Midbrain (tissue), 1 donor: ENCODE measurements at places on chromosomes 1 and 21.
A peak's percentile ranks its signal among the peaks of the same experiment; 100 is the strongest.

DNA sequence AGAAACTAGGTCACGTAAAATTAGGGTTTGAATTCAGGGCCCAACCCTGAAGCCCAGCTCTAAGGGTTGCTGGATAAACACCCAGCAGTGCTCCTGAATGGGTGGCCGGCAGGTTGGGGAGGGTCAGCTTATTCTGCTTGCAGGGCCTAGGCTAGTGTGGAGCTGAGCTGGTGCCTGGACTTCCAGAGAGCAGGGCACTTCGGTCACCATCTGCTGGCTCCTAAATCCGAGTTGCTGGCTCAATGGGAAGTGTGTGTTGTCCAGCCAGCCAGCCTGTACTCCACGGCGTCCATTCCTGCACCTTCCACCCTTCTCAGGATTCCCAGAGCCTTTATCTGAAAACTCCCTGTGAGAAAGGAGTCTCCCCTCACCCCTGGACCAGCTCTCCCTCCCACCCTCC, 23.0 kb downstream of the TRIM67 start:
- DNase-seq = no peak

- DNase-seq = peak; percentile 30
Observed at GRCh38 chr1:220700556-220701179, 10.5 kb downstream of the C1orf115 start.

DNA sequence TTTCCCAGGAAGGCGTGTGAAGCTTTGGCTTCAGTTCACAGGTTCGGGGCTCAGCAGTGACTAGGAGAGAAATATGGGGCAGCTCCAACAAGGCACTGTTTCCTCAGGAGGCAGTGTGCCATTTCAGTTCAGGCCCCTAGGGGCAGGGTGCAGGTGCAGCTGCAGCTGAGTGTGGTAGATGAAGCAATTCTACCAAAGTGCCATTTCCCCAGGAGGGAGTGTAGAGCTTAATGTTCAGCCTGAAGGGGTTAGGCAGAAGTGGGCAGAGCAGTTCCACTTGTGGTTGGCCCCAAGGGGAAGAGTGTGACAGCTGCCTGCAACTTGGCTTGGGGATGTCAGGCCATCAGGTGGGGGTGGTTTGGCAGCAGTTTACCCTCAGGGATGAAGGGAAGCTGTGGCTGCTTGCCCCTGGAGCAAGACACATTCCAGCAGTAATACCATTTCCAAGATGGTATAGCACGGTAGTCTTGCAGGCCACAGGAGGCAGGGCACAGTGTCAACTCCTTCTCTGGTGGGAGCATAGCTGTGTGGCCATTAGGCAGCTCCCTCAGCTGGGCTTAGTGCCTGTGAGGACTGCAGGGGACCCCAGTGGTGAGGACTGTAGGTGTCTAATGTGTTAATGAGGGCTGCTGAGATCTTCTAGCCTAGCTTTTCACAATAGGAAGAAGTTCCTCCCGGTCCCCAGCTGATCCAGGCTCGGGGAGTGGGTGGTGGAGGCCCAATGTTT, 34.7 kb downstream of the RGSL1 start:
- DNase-seq = no peak

GRCh38 chr1:72690871-72691270, 408.5 kb upstream of the NEGR1 start:
- no peak for DNase-seq

GRCh38 chr21:45574691-45575090, 32.5 kb upstream of the SLC19A1 start:
- DNase-seq = no peak
